ENCODE measurements at places on chromosomes 7 and 10.

- no peak for ATAC-seq
These were observed 155.4 kb upstream of the SVIL start for GRCh38 chr10:29790207-29790606.

GRCh38 chr7:17530741-17531421 lies 232.4 kb downstream of the AHR start:
- peak; percentile 86 for ATAC-seq

DNA sequence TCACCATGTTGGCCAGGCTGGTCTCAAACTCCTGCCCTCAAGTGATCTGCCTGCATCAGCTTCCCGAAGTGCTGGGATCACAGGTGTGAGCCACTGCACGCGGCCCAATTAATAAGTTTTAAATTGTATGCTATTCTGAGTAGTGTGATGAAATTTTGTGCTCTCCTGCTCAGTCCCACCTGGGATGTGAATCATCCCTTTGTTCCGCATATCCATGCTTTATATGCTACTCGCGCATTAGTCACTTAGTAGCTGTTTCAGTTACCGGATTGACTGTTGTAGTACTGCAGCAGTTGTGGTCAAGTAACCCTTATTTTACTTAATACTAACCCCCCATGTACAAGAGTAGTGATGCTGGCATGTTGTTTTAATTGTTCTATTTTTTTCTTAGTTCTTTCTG lies 47.3 kb upstream of the OIT3 start:
- ATAC-seq = peak; percentile 60

DNA sequence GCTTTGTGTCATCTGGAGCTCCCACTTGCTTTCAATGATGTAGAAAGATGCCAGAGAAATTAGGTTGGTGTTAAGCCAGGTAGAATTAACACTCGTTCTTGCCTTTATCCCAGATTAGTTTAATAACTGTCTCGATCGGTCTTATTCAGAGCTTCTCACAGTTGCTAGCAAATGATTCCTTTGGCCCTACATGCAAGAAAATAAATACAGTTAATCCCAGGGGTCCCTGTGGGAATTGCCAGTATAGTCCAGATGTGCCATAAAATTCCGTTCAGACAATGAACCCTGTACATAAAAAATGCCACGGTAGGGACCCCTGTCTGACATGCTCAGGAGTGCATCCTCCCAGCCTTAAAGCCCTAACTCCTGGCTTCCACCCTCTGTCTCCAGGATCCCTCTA lies 207.5 kb downstream of the ARHGAP12 start:
- ATAC-seq = no peak
